ENCODE measurements at places on chromosomes 4 and X.

- DNase-seq, result no peak
Measured at GRCh38 chr4:81745050-81745449, 273.3 kb upstream of the RASGEF1B start.

GRCh38 chr4:173333658-173334084, 487 bp downstream of the HMGB2 start:
- DNase-seq, result peak; percentile 71

GRCh38 chr4:32417113-32417704, 1697.0 kb downstream of the PCDH7 start:
- DNase-seq, result no peak

GRCh38 chrX:118548841-118549240, 53.2 kb downstream of the DOCK11 start:
- no peak for DNase-seq

GRCh38 chrX:22534643-22535042, 261.9 kb downstream of the CBLL2 start:
- DNase-seq, result no peak

- DNase-seq, result no peak
Measured at GRCh38 chr4:8110071-8110986, 48.3 kb downstream of the ABLIM2 start.

- no peak for DNase-seq
Measured at GRCh38 chr4:164894702-164895101, 17.7 kb downstream of the APELA start.

DNA sequence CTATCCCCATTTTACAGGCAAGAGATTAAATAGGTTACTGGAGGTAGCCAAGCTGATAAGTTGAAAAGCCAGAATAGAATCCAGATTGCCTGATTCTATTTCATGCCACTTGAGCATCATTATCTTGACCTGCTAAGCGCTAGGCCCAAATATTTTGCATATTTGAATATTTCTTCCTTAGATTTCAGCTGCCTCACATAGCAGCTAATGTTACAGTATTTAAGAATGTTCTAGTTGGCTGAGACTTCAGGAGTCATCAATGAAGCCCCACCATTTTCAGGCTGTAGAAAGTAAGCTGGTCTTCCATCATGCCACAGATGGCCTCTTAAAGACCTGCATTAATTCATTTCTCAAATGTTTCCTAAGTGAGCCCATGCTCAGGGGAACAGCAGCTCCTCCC, 121.4 kb downstream of the SHROOM3 start:
- DNase-seq, result no peak

DNA sequence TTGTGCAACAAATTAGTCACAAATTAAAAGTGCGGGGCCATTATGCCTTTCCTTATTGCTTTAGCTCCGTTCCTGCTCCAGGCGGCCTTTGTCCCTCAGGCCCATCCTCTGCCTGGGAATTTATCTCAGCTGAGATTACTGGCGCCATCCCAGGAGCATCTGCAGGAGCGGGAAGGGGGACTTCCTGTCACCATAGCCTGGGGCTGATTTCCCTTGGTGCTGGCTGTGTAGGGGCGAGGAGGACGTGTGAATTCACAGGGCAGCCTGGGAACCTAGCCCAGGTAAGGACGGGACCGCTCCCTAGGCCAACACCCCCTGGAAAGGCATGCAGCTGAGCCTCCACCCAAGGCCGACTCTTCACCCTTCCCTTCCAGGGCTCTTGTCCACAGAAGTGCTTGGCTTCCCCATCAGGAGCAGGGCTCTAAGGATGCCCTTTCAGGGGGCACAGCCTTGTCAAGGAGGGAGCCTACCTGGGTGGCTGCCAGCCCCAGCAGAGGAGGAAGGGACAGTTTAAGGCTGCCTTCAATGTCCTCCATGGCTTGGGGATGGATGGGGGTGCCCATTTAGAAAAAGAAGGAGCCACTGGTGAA, 72.6 kb upstream of the NKX1-1 start:
- peak; percentile 48 for DNase-seq

DNA sequence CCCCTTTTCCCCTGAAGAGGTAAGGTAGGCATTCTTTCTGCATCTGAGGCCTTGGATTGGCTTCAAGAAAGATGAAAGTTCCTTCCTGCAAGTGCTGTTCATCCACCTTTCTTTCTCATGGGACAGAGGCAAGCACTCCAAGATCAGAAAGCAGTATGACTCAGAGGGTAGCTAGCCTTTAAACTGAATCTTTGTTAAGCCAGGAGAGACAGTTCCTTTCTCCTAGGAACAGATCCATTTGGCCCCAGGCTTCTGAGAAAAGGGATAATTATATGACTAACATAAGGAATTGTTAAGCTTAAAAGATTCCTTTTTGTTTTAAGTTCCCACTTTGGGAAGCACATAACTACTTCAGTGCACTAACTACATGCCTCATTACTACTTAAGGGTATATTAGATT, 192.0 kb downstream of the PPP3CA start:
- no peak for DNase-seq

DNA sequence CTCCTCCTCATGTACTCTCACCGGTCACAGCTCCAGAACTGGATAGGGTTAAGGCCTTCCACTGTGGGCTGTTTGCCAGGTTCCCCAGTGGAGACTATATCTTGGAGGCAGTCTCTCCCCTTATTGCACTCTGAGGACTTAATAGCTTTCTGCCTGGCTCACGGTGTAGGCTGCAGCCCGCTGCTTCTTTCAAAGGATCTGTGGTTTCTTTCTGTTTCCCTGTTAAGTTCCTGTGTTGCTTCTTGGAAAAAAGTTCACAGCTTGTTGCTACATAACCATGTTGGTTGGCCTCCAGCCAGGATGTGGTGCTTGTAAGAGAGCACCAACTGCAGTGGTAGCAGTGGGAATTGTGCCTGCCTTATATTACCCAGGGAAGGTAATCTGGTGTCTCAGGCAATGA, 24.9 kb upstream of the ZDHHC15 start:
- no peak for DNase-seq

GRCh38 chrX:12210196-12210815, 72.0 kb downstream of the FRMPD4 start:
- DNase-seq, result no peak

- no peak for DNase-seq
Measured at GRCh38 chr4:24312261-24312913, 272.0 kb downstream of the DHX15 start.

GRCh38 chr4:154049457-154050181, 260.7 kb upstream of the SFRP2 start:
- DNase-seq, result peak; percentile 39

GRCh38 chr4:83855044-83855443, 319.1 kb downstream of the GPAT3 start:
- DNase-seq, result no peak

GRCh38 chr4:128866269-128866668, 56.8 kb downstream of the JADE1 start:
- DNase-seq, result no peak

DNA sequence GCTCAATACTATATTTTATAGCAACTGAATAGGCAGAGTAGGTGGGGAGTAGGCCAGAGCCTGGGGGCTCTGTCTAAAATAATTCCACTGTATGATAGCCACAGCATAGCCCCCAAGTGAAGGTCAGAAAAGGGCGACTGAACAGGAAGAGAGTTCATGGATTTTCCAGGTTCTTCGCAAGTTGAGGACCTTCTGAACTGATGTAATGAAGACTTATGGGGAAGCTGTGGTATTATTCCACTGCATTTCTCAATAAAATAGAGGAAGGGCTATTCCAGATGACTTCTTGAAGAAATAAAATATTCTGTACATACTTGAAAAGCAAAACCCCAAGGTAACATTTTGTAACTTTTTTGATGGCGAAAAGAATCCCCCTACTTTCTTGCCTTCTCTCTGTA, 231.4 kb upstream of the GPC4 start:
- DNase-seq, result no peak

GRCh38 chr4:123412700-123413512, 16.3 kb downstream of the SPRY1 start:
- no peak for DNase-seq

GRCh38 chr4:1512738-1513660, 106.8 kb upstream of the NKX1-1 start:
- DNase-seq, result peak; percentile 87

- DNase-seq, result no peak
Measured at GRCh38 chr4:151567056-151567455, 158.1 kb downstream of the FHIP1A start.

- DNase-seq, result no peak
Measured at GRCh38 chr4:181618896-181619295, 624.3 kb upstream of the TENM3 start.

GRCh38 chr4:60682901-60683300, 517.2 kb upstream of the ADGRL3 start:
- DNase-seq, result no peak

DNA sequence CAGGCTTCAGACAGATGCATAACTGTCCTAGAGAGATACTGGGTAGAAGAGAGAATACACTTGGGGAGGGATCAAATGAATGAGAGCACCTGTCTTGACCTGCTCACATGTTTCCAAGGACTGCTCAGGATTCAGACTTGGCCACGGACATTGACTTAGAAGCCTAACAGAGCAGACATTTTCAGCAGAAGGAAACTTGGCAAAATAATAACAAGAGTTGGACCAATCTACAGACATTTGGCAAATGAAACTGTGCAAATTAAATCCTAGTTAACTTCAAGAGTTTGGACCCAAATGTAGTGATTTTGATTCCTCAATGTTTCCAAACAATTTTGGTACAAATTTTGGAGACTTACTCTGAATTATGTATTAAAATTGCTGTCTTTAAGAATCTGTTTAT, 223.9 kb downstream of the CAMK2D start:
- no peak for DNase-seq

GRCh38 chrX:68375803-68376202, 57.5 kb downstream of the OPHN1 start:
- DNase-seq, result no peak

GRCh38 chrX:15143050-15143824, 126.6 kb downstream of the ASB9 start:
- peak; percentile 45 for DNase-seq

DNA sequence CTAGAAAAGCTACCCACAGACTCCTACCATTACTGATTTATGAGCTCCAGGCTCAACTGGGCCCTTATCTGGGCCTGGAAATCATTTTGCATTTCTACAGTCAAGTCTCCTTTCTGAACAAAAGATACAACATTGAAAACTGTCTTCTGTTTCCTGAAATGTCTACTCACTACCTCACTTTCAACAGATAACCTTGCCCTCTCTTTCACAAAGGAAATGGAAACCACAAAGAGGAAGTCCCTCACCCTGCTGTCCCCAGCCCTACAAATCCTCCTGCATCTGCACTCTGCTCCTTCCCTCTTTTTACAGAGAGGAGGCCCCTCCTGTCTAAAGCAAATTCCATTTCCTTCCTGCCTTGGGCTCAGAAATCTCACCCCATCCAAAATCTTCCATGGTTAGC, 24.8 kb upstream of the CYBB start:
- DNase-seq, result no peak

- DNase-seq, result peak; percentile 37
Measured at GRCh38 chrX:38192007-38192810, 28.5 kb downstream of the SRPX start.

GRCh38 chr4:85733798-85734197, 258.8 kb downstream of the ARHGAP24 start:
- DNase-seq, result no peak

DNA sequence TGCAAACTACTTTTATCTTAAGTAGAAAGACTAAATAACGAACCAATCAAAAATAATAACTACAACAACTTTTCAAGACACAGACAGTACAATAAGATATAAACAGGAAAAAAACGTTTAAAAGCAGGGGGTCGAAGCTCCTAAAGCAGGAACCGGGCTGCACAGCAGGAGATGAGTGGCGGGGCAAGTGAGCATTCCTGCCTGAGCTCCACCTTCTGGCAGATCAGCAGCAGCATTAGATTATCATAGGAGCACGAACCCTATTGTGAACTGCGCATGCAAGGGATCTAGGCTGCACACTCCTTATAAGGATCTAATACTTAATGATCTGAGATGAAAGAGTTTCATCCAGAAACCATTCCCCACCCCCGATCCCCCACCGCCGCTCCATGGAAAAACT, 146.2 kb downstream of the TEX11 start:
- no peak for DNase-seq

- DNase-seq, result peak; percentile 17
Measured at GRCh38 chr4:176001151-176002006, 64.3 kb upstream of the WDR17 start.

DNA sequence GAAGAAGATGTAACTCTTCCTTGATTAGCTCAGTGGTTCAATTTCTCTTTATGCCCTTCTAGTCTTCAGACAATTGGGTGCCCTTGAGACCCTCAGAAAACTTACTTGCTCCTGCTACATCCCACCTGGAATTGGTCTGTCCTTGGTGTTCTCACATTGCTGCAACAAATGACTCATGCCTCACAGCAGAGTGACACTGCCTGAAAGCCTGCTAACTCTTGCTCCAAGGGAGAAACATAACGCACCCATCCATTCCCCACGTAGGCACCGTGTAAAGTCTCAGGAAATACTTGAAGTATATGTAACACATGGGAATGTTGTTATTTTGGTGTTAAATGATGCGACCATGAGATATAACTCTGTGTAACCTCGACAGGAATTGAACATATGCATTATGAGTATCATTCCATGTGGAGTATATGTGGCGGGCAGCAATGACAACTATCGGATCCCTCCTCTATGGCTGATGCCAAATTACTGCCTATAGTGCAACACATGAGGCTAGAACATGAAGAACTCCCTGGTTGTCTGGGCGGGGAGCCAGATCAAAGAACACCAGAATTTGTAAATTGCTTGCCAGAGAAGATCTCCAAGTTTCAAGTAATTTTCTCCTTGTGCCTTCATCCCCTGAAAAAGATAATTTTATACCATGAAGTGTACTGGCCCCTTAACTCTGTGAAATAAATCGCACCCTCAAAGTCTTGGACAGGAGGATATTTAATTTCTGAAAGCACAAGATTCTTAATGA, 231.3 kb upstream of the STK26 start:
- no peak for DNase-seq

DNA sequence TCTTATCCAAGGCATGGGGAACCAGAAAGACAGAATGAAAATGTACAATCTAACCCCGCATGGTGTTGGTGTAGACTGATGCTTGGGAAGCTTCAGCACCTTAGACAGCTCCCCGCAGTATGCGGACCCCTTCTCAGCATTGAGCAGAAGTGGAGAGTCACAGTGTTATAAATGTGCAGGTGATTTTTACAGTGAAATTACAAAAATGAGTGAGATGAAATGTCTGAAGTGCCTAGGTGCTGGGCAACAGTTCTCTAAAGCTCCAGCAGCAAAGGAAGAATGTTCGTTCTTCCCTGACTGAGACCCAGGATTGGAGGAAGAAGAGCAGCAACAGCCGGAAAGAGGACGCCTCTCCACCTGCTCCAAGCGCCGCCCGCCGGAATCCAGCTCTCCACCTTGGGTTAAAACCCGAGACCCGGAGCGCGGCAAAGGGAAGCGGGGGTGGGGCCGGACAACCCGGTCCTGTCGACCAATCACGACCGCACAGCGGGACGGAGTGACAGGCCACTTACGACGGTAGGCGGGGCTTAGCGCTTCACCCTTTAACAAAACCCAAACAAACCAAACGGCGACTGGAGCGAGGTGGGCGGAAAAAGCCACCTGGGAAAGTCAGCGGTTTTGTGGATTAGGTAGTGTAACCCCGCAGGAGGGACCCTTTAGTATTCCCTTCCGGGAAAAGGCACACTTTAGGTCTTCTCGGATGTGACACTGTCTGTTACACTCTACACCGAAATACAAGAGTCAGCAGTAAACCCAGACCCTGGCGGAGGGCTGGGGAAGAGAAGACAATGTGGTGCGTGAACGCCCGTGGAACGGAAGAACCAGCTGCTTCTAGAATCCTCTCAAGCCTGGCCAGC, at the start of gene GLRA3:
GLRA3 (minus strand) TSS at position 403 of the 857 bp plus-strand sequence. CDS start 436 bp downstream, outside the sequence.
- peak; percentile 79 for DNase-seq

- no peak for DNase-seq
Measured at GRCh38 chr4:55122235-55122634, 3.2 kb downstream of the KDR start.

GRCh38 chrX:94831364-94831763, 1157.4 kb downstream of the FAM133A start:
- peak; percentile 3 for DNase-seq
